ENCODE measurements at places on chromosomes 3 and 15.

- DNase-seq, result no peak
These were observed 31.3 kb upstream of the SETMAR start for GRCh38 chr3:4271834-4272233.

DNA sequence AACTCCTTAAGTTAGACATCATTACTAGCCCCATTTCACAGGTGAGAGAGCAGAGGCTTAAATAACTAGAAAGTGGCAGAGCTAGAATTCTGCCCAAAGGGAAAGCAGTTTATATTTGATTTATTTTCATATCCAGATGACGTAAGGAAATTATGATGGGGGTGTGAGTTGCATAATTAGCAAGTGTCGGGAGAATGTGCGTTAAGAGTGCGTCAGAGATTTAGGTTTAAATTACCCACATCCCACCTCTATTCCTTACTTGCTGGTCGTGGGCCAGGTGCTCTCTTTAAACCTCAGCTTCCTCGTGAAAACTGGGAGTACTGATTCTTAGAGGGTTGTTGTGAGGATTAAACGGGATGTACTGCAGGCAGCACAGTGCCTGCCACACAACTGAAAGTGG lies 32.3 kb downstream of the FSTL1 start:
- no peak for DNase-seq

DNA sequence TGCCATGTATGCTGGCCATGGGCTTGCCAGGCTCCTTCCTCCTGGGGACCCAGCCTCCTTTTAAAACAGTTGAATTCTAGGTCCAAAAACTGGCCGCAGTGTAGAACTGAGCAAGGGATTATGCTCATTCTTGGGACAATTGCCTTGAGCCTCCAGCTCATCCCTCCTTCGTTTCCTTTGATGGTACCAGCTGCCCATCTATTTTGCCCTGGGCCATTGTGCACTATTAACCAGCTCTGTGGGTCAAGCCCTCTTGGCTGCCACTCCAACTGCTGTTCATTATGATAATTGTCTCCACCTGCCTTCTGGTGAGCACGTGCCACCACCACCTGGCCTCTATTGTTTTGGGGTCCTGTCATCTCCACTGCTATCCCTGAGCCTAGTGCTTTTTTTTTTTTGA lies 75.8 kb upstream of the SYN2 start:
- no peak for DNase-seq

- DNase-seq, result no peak
These were observed 821.6 kb downstream of the PDCD6IP start for GRCh38 chr3:34619990-34620389.

DNA sequence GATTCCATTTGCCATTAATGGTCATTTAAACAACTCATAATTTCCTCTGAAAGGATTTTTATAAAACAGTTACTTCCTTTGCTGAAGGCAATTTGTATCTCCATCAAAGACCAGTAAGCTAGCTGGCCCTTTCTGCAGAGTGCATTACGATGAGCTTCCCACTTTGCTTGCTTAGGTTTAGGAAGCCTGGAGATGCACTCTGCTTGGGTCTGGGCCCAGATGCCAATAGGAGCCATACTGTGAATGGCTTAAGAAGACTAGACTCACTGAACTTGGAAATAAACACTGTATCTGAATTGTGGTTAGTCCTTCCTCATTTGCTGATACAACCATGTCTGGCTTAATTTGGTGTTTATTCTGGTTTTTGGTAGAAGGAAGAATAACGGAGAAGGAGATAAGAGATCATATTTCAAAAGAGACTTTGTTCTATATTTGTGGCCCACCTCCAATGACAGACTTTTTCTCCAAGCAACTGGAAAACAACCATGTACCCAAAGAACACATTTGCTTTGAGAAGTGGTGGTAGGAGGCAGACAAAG lies 38.1 kb downstream of the OXNAD1 start:
- DNase-seq, result no peak

DNA sequence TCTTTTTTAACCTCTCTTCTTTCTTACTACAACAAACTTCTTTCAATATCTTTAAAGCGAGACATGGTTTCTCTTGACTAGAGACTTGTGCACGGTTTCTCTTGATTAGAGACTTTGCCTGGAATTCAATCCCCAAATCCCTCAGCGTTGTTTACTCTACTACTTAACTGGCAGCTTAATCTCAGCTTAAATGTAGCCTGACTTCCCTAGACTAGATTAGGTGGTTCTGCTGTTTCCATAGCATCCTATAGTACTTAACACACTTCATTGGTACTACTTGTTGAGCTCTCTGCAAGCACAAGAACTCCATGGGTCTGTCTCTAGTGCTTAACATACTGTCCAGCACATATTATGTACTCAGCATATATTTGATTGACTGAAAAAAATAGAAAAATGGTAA lies 168.2 kb upstream of the GPR149 start:
- DNase-seq, result no peak

DNA sequence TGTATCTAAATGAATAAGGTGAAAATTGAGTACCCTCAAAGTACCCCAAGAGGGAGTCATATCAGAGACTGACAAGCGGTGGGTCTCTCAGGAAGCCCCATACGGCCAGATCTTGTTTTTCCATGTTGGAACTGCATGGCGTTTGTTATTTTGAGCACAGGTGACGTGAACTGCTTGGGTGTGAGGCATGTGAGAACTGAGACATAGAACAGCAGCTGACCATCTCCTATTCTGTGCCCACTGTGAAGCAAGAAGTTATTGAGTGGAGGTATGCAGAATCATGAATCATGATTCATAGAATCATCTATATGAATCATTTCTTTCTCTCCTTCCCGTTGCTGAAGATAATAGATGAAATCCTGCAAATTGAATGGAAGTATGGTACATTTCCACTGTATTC lies 4.6 kb downstream of the VPS8 start:
- DNase-seq, result no peak

DNA sequence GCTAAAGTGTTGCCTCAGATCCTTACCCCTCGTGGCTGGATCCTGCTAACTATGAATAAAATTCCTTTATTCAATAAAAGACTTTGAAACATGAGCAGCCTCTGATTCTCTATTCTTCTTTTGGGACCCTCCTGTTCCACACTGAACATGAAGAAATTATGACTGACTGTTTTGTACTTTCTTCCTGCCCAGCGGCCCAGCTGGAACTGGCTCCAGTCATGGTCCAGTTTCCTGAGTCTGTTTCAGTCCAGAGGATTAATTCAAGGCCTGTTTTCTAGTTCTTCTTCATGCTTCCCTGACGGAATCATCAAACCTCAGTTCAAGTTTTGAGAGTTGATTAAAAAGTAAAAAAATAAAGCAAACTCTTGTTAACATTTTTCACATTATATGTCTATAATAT lies 52.6 kb upstream of the CP start:
- DNase-seq, result no peak

- no peak for DNase-seq
These were observed 106.7 kb upstream of the TNIK start for GRCh38 chr3:171566803-171567422.

- DNase-seq, result no peak
These were observed 20.8 kb upstream of the SEMA3F start for GRCh38 chr3:50134367-50134766.

DNA sequence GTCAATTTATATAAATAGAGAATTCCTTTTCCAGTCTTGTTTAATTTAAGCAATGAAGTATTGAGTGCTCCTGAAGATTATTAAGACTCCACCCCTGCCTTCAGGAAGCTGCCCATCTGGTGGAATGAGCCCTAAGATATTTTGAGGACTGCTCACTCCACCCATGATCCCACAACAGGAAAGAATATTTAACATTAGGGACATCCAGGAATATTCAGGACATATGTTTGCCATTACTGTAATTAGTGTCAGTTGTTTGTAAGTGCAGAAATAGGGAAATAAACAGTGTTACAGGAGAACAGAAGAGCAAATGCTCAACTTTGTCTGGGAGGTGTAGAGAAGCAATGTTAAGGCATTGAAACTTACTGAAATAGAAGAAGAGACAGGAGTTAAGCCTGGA lies 375.0 kb downstream of the ROBO2 start:
- no peak for DNase-seq

DNA sequence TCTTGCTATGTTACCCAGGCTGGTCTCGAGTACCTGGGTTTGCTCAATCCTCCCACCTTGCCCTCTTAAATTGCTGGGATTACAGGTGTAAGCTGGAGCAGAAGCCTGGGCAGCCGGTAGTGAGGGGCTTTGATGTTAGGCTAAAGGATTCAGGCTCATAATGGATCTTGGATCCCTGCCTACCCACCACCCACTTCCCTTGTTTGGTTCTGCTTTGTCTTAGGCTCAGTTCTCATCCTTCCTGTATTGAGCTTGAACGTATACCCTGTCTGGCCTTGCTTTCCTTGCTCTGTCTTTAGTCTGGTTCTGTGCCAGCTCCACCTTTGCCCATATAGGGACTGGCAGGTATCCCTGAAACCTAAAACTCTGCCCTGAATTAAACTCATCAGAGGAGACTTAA lies 1.7 kb downstream of the PPCDC start:
- no peak for DNase-seq

DNA sequence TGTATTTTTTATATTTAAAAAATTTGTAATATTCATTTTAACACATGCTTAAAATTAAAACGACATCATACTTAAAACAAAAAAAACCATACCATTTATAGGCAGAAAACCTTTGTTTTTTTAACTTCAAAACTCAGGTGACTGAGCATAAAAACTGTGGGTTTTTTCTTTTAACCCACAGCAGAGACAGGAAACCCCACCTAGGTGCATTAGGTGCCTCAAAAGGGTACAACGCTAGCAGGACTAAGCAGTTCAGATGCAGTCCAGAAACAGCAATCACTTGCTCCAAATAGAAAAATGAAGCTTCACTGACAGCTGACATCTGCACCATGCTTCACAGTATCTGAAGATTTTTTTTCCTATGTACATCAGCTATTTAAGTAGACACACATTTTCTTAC lies 52.3 kb downstream of the GLB1 start:
- DNase-seq, result no peak

DNA sequence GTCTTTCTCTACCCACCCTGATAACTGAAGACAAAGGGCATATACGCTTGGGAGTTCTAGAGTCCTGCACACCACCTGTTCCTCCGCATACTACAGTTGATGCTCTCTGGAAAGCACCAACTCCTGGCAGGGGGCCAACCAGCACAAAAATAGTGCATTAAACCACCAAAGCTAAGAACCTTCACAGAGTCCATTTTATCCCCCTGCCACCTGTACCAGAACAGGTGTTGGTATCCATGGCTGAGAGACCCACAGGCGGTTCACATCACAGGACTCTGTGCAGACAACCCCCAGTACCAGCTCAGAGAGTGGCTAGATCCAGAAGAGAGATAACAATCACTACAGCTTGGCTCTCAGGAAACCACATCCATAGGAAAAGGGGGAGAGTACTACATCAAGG lies 114.4 kb upstream of the POU1F1 start:
- no peak for DNase-seq

DNA sequence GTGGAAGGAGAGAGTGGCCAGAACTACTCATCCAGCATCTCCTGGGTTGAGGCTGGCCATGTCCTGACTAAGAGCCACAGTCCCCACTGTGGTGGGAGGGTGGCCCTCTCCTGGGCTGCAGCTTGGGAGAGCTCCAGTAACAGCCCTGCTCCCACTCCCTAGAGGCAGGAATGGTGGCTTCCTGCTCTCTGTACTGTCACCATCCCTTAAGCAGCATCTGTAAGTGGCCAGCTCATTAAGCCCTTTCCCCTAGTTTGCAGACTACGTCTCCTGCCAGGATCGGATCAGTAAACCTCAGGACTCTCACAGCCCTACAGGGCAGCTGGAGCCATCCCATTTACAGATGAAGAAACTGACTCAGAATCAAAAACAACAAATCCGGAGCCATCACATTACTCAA lies 30.5 kb downstream of the DNAJB8 start:
- DNase-seq, result no peak

GRCh38 chr3:186060222-186060621 lies 48.7 kb downstream of the ETV5 start:
- DNase-seq, result no peak

GRCh38 chr3:172227340-172228035 lies 188.1 kb downstream of the FNDC3B start:
- DNase-seq, result no peak

DNA sequence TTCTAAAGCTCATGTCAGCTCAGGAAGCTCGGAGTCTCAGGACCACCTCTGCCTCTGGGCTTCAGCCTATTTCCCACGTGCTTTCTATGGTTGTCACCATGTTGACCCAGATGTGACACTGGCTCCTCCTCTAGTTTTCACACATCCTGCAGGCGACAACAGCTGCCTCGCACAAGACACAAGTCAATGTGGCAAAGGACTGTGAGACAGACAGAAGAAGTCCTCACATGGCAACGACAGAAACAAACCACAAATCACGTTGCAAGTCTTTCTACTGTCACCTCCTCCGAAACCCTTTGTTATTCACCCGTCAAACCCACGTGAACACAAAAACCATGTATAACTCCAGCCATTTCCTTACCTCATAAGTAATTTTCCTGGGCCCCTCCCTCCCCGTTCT lies 194.5 kb downstream of the MEX3B start:
- DNase-seq, result no peak

DNA sequence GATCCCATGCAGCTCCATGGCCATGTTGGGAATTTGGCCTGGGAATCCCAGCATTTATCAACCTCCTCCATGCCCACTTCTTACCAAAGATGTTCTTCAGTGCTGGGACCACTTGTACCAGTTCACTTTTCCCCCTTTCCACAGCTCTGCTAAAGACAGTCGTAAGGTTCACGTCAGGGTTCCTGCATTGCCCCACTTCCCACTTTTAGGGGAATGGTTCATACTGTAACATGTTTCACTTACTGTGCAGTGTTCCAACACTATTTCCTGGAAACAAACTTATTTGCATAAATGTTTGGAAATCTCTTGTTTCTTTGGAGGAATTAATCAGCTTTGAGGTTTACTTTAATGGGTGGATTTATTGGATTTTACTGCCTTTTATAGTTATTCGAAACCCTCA lies 17.0 kb downstream of the APH1B start:
- no peak for DNase-seq

Data from activated T-helper 9 cell treated with anti-CD3 and anti-CD28 coated beads, Interleukin-2, amount 50 U/mL, for 16 hours (primary cell).